ENCODE measurements at places on chromosomes 13 and 19.

- H3K27me3 ChIP-seq, result peaks cover 19% of the 10 kb centered on the region
- DNase-seq, result peak; percentile 17
- H3K4me1 ChIP-seq, result no peaks in the 10 kb centered on the region
- H3K36me3 ChIP-seq, result peaks cover 27% of the 10 kb centered on the region
Measured at GRCh38 chr19:56839652-56840450, 675 bp downstream of the PEG3 start.

DNA sequence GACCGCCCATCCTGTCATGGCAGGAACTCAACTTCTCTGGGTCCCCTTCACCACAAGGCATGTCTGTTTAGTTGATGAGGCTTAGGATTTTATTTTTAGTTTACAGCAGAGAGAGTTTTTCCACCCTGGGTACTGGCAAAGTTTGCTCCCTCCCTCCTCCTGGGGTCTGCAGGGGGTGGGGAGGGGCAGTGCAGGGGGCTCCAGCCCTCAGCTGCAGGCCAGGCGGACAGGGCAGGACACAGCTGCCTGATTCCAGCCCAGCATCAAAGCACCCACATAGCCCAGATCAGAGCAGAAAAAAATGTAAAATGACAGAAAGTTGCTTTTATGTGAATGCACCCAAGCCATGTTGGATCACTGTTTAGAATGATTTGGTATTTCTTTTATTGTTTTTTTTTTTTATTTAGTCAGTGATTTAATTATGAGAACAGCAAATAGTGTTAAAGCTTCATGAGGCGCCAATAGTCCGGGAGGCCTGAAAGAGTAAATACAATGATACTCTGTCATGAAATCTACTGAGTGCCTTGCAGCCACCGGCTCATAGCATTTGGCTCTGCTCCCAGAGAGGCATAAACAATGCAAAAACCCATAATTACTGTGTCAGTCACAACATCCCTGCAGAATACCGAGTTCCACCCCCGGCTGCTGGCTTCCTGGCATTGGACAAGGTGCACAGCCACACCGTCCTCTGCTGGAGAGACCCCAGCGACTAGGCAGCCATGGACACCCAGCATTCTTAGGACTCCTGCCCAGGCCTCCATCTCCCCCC lies 923.5 kb downstream of the UQCRFS1 start:
- H3K4me1 ChIP-seq, result no peaks in the 10 kb centered on the region
- DNase-seq, result no peak
- no peaks in the 10 kb centered on the region for H3K36me3 ChIP-seq
- no peak overlapping the region for H3K4me3 ChIP-seq
- peaks cover 2% of the 10 kb centered on the region for H3K27me3 ChIP-seq
- no peak overlapping the region for H3K27ac ChIP-seq

DNA sequence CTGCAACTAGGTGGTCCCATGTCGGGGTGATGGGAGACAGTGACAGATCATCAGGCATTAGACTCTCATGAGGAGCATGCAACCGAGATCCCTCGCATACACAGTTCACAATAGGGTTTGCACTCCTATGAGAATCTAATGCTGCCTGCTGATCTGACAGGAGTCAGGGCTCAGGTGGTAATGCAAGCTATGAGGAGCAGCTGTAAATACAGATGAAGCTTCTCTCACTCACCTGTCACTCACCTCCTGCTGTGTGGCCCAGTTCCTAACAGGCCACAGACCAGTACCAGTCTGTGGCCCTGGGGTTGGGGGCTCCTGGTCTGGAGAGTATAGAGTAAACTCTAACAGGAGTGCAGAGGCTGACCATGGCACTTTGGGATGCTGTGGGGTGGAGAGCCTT lies 209.2 kb downstream of the DLEU7 start:
- no peaks in the 10 kb centered on the region for H3K36me3 ChIP-seq
- H3K27ac ChIP-seq, result no peak overlapping the region
- no peak overlapping the region for H3K4me3 ChIP-seq
- H3K27me3 ChIP-seq, result no peaks in the 10 kb centered on the region
- no peak for DNase-seq

DNA sequence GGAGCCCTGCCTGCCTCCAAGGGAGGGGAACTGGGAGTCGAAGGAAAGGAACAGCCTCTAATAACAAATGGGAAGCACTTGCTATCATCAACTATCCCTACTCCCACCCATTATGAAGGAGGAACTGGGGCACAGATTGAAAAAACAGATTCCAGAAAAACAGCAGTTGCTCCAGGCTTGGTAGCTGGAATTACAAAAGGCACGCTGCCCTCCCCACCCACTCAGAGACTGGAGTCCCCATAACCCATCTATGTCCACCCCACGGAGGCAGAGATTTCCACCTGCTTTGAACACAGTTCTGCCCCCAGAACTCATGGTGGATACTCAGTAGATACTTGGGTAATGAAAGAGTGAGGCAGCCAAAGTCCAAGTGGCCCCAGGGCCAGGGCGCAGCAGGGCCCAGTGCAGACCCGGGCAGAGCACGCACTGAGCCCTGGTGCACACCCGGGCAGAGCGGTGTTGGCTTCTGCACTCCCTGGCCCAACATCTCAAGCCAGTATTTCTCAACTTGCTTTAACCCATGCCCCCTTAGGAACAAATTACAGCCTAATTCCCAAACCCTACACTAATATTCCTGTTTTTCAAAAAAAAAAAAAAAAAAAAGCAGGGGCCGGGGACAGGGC lies 19.1 kb upstream of the CCNP start:
- H3K4me3 ChIP-seq, result no peak overlapping the region
- DNase-seq, result no peak
- no peak overlapping the region for H3K27ac ChIP-seq
- no peaks in the 10 kb centered on the region for H3K27me3 ChIP-seq

DNA sequence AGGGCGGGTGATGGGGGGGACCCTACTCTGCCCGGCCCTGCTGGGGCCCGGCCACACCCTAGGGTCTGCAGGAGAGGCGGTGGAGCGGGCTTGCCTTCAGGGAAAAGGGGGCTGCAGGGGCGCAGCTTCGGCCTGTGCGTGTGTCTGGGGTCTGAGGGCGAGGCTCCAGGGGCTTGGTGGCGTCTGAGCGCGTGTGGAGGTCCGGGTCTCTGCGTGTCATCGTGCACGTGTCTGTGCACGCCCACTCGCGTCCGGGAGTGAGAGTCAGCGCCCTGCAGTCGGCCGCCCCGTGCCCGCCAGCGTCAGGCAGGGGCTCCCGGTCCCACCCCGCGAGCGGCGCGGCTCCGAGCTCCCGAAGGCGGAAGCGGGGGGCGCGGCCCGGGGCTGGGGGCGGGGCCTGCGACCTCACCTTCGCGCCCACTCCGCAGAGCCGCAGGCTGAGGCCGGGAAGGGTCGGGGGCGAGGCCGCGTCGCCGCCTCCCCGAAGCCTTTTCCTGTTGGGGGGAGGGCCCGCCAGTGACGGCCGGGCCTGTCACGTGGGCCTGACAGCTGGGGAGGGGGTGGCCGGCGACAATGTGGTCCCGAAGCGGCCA lies at the start of gene ARHGAP45:
Gene ARHGAP45, plus strand, starts transcription at position 420 of the 593 bp plus-strand sequence. CDS start 239 bp downstream, outside the sequence.
- peak within 1 kb of the TSS; percentile 85 for H3K27ac ChIP-seq
- peaks cover 38% of the 10 kb centered on the region for H3K4me1 ChIP-seq
- peaks cover 22% of the 10 kb centered on the region for H3K36me3 ChIP-seq
- H3K27me3 ChIP-seq, result no peaks in the 10 kb centered on the region
- H3K4me3 ChIP-seq, result peak within 1 kb of the TSS; percentile 85

DNA sequence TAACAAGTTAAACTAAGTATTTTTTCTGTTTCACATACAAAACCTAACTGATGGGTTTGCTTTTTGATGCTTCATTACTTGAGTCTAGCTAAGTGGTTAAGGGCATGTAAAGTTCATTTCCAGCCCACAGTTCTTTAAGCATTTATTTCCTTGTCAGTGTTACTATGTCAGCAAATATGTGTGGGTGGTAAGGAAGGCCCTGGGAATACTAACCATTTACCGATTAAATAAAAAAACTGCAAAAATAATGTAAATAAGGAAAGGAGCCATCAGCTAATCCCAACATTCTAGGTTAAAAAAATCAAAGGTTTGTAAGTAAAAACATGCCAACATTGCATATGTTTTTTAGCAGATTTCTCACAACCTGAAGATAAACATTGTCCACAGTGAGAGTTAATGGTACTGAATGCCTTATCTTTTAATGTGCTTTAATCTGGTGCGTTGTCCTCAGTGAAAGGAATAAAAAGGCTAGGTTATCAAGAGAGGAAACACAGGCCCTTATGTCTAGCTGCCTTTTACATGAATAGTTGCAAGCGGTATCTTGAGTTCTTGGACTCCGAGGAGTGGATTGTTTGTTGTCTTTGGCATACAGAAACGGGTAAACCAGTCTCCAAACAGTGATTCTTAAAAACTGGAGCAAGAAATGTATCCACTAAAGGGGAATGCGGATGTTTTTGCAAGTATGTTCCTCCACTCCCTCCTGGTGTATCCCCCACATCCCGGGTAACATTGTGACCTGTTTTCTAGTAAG lies 949.6 kb upstream of the SLC10A2 start:
- no peak overlapping the region for H3K27ac ChIP-seq
- DNase-seq, result no peak
- H3K36me3 ChIP-seq, result no peaks in the 10 kb centered on the region
- H3K4me3 ChIP-seq, result no peak overlapping the region
- no peaks in the 10 kb centered on the region for H3K4me1 ChIP-seq
- no peaks in the 10 kb centered on the region for H3K27me3 ChIP-seq

DNA sequence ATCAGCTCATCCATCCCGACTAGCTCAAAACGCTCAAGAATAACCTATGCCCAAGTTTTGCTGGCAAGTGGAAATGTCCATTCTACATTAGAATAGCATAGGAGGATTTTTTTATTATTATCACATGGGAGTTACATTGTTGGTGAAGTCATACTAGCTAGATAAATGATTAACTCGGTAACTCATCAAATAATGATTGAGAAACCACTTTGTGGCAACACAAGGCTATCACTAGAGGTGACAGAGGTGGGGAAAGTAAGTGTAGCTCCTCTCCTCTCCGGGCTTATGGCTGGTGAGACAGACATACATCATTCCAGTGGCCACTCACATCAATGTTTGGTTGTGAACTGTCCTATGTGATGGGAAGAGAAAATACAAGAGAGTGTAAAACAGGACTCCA lies 161.6 kb downstream of the ZIC5 start:
- no peak for DNase-seq
- no peak overlapping the region for H3K27ac ChIP-seq
- H3K36me3 ChIP-seq, result no peaks in the 10 kb centered on the region
- no peaks in the 10 kb centered on the region for H3K4me1 ChIP-seq
- no peak overlapping the region for H3K4me3 ChIP-seq
- H3K27me3 ChIP-seq, result no peaks in the 10 kb centered on the region

- no peak overlapping the region for H3K27ac ChIP-seq
- no peak for DNase-seq
- H3K27me3 ChIP-seq, result no peaks in the 10 kb centered on the region
- H3K36me3 ChIP-seq, result no peaks in the 10 kb centered on the region
- H3K4me3 ChIP-seq, result no peak overlapping the region
Measured at GRCh38 chr13:45781553-45782326, 69.8 kb downstream of the SIAH3 start.

DNA sequence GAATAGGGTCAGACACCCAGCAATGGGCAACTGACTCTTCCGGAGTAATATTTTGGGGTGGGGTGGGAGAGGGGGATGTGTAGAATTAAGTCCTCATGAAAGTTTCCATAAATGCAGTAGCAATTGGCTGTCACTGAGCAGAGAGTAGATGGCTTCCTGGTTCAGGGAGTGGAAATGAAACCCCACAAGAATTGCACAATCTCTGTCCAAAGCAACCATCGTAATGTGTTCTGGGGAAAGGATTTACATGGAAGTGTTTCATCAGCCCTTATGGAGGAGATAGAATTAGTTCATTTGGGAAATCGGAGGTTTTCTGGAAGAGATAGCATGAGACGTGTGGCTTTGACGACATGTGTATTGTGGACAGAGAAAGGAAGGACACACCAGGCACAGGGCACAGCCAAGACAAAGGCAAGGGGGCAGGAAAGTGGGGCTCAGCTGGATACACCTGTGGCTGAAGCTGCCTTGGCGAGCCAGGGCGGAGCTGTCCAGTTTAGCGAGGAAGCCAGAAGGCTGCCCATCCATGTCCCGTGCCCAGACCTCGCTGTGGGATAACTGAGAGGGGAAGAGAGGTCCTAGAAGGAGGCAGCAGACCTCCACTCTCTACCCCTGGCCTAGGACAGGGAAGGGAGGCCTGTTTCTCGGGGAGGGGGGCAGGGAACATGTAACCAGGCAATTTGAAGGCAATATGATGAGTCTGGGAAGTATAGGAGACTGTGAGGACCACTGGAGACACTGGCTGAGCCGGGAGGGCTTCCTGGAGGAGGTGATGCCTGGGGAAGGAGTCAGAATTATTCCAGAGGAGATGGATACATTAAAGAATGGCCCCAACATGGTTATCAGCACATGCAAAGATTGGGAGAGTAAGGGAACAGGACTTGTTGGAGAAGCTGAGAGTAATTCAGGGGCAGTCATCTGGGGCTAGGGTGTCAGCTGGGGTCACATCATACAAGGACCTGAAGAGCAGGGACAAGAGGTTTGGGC lies 2.6 kb upstream of the CLEC4G start:
- no peak overlapping the region for H3K4me3 ChIP-seq
- peaks cover 41% of the 10 kb centered on the region for H3K27me3 ChIP-seq
- no peak for DNase-seq

DNA sequence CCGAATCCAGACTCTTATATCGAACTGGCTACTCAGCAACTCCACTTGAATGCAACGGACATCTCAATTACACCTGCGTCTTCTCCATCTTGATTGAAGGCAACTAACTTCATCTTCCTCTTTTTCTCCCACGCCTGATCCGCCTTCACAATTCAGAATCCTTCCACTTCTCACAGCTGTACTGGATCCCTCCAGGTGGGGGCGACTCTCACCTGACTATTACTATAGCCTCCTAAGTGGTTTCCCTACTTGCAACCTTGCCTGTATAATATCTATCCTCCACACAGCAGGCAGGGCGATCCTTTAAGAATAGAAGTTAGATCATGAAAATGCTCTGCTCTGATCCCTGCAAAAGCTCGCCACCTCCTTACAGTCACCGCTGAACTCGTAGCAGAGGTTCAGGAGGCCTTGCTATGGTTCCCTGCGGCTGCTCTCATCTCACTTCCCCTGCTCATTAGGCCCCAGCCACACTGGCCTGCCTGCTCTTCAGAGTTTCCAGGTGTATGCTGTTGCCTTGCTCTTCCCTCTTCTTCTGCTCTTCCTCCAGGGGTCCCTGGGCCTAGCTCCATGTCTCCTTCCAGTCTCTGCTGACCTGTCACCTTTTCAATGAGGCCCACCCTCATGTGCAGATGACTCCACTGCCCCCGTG lies 31.9 kb downstream of the RFXAP start:
- H3K4me3 ChIP-seq, result no peak overlapping the region
- DNase-seq, result peak; percentile 43
- no peaks in the 10 kb centered on the region for H3K4me1 ChIP-seq
- no peak overlapping the region for H3K27ac ChIP-seq
- peaks cover 10% of the 10 kb centered on the region for H3K27me3 ChIP-seq

DNA sequence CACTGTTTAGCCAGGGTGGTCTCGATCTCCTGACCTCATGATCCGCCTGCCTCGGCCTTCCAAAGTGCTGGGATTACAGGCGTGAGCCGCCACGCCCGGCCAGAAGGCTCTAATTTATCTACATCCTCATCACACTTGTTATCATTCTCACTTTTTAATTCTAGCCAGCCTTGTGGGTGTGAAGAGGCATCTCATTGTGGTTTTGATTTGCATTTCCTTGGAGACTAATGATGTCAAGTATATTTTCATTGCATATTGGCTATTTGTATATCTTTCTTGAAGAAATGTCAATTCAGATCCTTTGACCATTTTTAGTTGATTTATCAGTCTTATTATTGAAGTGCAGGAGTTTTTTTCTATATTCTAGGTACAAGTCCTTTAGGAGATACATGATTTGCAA lies 27.7 kb upstream of the HIF3A start:
- no peak overlapping the region for H3K27ac ChIP-seq
- no peak for DNase-seq
- H3K27me3 ChIP-seq, result peaks cover 56% of the 10 kb centered on the region
- H3K4me3 ChIP-seq, result no peak overlapping the region

- no peaks in the 10 kb centered on the region for H3K36me3 ChIP-seq
- H3K4me3 ChIP-seq, result no peak overlapping the region
- H3K4me1 ChIP-seq, result no peaks in the 10 kb centered on the region
Measured at GRCh38 chr13:80633251-80633650, 292.3 kb upstream of the SPRY2 start.
